T-helper 2 cell (primary cell): ENCODE measurements at places on chromosomes 1 and 21.

GRCh38 chr1:99397029-99397428 is 132.7 kb downstream of the PLPPR4 start:
- DNase-seq: no peak

- DNase-seq: no peak
These were observed 75.0 kb downstream of the CEP350 start for GRCh38 chr1:180029524-180030135.

GRCh38 chr1:168167806-168168205 is 11.0 kb upstream of the TIPRL start:
- DNase-seq: no peak

DNA sequence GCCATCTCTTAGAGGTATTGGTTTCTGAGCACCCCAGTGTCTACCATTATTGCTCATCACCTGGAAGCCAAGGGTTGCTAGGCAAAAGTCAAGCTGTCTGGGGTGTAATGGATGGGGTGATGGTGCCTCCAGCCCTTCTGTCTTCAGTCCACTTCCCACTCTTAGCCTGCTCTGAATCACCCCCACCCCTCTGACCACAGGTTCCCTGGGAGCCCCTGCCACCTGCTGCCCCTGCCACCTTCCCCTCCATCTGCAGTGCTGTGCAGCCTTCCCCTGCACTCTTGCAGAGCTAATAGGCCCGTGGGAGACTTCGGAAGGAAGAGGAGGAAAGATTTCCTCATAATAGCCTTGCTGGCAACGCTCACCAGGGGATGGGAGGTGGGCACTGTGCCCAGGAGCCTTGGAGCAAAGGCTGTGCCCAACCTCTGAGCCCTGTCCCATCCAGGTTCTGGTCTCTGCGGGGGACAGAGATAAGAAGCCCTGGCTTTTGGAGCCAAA is 35.5 kb downstream of the CAPN2 start:
- DNase-seq: no peak

- no peak for DNase-seq
These were observed 55.3 kb downstream of the NME7 start for GRCh38 chr1:169312084-169312954.

DNA sequence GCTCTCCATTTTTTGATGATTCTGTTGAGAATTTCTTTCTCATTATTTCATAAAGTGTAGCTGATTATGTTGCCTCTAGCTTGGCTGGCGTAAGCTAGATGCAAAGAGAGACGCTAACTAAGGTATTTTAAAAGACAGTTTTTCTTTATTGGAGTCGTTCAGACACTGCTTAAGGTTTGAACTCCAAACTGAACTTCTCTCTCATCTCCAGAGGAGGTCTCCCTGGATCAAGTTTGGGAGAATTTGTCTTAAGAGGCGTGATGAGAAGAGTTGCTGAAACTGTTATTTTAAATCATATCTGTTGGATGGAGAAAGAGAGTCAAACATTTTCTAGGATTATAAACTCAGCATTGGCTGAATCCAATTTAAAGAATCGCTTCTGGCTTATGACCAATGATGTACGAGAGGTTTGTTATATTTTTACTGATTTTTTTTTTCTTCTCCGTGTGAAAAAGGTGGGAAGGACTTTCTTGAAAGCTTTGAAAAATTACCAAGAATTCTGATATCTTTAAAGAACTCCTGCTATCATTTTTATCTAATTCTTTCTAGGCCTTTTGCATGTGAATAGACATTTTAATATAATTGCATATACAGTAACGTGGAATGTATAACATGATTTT is 34.0 kb downstream of the MAP3K7CL start:
- no peak for DNase-seq

DNA sequence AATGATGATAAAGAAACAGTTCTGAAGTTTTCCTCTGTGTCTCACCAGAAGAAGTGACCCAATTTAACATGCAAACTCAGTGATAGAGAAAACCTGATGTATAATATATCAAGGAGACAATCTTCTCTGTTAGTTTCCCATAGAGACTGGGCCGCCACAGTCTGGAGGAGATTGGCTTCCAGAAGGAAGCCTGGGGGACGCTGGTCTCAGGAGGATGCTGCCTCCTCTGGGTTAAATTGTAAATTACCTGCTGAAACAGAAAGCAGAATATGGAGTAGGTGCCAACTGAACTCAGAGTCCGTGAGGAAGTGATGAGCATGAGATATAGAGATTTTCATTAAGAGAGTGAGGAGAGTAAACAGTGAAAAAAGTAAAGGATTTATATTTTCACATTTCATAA is 15.8 kb downstream of the OR14I1 start:
- no peak for DNase-seq

- no peak for DNase-seq
These were observed 550 bp downstream of the ARHGEF16 start for GRCh38 chr1:3454811-3455618.

- DNase-seq: no peak
These were observed 4.6 kb upstream of the C1orf87 start for GRCh38 chr1:60078182-60078581.

DNA sequence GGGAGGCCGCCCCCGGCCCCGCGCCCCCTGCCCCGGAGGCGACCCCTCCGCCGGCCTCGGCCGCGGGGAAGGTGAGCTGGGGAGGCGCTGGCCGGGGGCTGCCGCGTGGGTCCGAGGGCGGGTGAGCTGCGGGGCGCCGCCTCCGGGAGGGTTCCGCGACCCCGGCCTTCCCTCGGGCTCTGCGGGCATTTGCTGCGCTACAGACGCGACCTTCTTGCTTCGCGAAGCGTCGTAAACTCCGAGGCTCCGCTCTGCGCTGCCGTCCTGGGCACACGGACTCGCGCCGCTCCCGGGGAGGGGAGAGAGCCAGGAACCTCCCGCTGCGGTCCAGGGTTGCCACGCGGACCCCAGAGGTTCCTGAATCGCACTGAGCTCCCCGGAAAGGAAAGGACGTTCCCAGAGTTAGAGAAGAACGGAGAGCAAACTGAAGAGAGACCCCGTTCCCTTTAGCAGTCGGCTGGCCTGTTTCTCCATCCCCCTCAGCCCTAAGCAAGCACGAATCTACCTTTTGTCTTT is 345 bp downstream of the SLX9 start:
- DNase-seq: no peak

- no peak for DNase-seq
These were observed 187.7 kb downstream of the TRABD2B start for GRCh38 chr1:47809301-47810084.

DNA sequence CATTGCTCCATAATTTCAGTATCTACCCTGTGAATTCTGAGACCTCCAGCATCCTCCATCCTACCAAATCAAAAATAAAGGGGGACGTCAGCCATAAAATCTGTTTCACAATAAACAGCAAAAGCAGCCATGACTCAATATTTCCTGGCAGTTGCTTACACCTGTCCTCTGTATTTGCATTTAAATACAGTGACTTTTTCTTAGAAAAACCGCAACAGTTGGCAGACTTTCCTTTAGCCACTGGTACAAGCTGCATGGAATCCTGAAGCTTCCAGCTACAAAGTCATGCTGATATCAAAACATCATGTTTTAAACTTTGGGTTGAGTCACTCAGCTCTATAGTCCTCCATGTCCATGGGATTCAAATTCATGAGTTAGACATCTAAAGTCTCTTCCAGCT is 278.0 kb upstream of the KAZN start:
- DNase-seq: no peak

DNA sequence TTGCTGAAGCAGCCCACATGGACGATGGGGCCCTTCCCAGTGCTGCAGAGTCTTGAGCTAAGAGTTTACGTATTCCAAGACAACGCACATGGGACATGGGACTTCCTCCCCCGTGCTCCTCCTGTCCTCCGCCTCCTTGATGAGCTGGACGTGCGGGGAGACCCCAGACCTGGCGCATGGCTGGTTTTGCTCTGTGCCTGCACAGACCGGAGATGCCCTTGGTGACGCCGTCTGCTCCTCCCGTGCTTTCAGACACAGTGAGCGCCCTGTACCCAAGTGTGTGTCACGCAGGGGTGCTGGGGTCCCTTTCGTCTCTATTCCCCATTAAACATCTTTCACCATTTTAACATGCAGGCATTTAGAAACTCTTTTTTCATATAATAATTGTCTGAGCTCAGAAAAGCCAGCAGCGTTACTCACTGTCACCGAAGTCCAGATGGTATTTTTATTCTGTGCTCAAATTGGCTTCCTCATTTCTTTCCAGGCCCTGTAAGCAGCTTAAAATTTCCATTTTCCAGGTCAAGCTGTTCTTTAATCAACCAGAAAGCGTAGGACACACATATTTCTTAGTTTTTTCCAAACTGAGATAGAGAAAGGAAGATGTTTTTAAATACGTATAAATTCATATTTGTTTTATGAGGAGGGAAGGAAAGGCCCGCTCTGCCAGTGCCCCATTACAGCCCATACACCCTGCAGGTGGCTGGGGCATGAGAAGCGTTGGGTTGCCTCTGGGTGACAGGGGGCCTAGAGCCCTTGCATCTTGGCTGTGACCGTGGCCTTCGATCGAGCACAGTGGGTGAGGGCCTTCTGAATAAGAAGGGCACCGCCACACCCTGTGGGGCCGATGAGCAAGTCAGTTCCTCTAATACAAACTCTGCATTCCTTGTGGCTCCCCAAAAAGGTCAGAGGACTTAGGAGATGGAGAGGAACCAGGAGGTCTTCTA is 17.9 kb upstream of the ZBTB21 start:
- no peak for DNase-seq

GRCh38 chr1:27000090-27000816 is 6.8 kb downstream of the TRNP1 start:
- DNase-seq: no peak

- DNase-seq: no peak
These were observed 160.9 kb upstream of the FMN2 start for GRCh38 chr1:239930686-239931262.

DNA sequence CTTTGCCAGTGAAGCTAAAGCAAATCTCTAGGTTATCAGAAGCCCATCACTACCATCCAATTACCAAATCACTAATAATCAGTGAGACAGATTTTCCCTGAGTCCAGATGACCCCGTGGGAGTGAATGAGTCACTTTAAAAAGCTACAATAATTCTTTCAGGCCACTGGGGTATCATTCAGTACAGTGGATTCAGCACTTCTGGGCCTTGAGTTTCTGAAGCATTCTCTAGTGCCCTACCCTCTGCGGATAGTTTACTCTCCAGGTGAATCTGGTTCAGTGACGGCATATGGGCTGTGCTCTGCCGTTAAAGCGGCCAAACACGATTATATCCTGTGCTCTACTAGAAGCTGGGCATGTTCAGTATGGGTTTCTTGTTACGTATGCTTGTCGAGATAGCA is 26.1 kb downstream of the NR5A2 start:
- no peak for DNase-seq

- DNase-seq: no peak
These were observed 250.8 kb upstream of the KIAA0040 start for GRCh38 chr1:175443332-175443731.

DNA sequence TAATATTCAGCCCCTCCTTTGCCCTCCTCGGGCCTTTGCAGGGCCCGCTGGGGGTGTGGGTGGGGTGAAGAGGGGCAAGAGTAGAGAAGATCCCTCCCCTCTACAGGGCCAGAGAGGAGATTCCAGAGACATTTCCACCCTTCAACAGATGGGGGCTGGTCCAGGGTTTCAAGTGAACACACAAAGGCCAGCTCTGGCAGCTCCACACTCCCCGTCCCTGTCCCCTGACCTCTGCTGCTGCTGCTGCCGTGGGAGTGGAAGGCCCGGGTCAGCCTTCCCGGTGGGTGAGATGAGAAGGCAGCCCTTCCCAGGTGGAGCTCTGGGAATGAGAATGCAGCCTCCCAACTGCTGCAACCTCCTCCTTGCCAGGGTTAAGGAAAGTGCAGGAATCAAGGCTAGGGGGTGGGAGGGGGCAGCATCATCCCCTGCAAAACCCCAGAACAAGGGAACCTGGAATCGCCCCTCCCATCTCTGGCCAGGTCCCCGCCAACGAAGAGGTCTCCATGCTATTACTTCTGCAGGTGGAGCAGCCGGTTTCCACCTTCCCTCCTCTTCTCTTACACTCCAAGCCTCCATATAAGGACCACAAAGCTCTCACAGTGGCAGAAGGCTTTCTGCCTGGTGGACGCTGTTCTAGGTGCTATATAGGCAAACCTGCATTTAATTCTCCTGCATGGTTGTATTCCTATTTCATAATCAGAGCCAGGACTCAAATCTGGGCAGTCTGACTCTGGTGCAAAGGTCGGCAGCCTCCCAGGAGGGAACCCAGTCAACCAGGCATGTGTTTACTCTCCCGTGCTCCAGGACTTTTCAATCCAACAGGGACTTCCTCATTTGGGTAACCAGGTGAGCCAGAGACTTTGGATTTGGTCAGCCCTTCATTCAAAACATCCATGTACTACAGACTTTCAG is 22.9 kb upstream of the ARHGEF10L start:
- no peak for DNase-seq

DNA sequence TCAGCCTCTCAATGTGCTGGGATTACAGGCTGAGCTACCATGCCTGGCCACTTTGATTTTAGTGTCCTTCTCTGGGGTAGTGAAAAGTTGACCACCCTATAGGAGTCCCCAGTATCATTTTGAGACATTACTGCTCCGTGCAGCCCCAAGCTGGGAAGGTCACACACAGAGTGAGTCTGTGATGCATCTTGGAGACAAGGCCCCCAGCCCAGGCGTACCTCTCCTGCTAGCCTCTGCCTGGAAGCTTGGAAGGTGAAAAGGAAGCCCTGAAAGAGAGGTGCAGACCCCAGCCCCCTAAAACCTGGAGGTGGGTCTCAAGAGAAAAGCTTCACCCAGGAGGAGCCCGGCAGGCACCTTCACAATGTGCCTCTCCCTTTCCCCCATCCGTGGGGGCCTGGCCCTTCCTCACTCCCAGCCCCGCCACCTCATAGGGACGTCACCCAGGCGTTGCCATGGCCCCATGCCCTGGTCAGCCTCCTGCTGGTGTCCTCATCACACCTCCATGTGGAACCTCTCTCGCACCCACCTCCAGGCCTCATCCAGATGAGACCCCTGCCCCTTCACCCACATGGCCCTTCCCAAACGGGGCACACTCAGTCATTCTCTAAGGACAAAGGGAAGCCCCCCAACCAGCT is 5.6 kb upstream of the ARF1 start:
- no peak for DNase-seq

DNA sequence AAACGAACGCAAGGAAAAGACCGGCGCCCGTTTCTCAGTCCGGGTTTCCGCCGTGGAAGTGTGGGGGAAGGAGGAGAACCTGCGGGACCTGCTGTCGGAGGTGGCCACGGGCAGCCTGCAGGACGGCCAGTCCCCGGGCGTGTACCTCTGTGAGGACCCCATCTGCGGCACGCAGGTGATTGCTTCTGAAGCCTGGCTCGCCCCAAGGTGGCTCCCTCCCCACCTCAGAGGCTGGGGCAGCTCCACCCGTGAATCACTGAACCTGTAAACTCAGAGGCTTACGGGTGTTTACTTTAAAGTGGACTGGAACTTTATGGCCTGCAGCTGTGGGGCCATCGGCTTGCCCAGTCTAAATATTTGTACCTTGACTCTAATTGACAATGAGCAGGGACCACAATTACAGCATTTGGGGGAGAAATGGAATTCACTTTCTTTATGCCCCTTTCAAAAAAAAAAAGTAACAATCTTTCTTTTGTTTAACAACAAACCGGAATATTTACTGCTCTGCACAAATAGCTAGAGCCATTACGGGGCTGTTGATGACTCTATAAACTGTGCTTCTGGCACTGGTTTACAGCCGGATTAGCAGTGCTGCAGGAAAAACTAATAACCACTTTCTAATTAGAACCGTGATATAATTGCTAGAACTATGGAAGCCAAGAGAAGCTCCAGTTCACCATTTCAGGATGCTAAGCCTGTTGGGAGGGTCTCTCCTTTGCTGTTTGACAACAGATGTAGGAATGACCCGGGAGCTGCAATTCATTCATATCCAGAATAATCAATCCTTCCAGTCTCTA is 454.8 kb downstream of the KIF26B start:
- DNase-seq: no peak

- no peak for DNase-seq
These were observed 14.8 kb downstream of the VPS13D start for GRCh38 chr1:12244585-12244984.
